Bronchial epithelial cell (primary cell): ENCODE measurements at places on chromosomes 12 and 14. TPM values are rescaled to one million over a fixed set of nuclear protein-coding genes. Genes with fewer than 3 reads are reported as not detected.

DNA sequence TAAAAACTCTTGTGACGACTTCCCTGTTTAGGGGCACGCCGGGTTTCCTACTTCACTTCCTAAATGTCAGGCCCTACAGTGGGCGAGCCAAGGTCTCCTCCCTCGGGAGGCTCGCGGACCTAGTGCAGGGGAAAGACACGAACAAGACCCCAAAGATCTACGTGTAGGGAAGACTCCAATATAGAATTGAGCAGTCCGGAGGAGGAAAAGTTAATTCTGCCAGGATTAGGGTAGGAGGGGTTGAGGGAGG, 564 bp downstream of the ATXN3 start:
- DNase-seq, result peak; percentile 43

DNA sequence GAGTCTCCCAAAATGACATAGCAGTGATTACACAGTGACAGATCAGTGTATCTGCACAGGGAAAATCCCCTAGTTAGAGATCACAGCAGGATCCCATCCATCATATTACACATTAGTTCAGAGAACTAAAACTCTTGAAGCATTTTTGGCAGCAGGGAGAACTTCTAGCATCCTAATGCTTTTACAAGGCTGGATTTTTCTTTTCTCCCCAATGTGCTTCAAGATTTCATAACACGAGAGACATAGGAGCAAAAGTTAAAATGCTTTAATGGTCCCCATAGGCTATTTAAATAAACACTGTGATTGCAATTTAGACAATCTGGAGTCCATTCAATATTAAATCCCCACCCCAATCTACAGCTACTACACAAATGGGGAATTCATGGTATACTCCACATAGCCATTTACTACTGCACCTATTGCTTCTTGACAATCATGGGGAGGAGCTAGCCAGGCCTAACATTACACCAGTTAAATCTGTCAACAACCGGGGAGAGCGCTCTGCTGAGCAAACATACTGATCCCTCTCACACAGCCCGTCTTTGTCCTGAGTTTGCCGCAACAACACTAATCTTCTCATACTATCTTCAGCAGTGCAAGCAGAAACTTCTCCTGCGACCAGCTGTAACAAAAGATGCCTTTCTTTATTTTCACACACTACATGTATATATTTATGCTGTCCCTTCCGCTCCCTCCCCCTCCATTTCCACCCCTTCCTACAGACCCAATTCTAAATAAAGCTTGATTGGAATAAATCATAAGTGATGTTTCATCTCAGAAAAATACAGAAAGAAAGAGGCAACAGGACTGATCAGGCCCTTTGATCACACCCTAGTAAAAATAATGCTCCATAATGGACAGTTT, 120.3 kb upstream of the SOX5 start:
- peak; percentile 31 for DNase-seq

GRCh38 chr14:100904307-100905087, 975 bp upstream of the RTL1 start:
- no peak for DNase-seq

The TGM1 gene
- total RNA-seq, result 88.7 and 382 TPM in 2 replicates

GRCh38 chr14:50345846-50346422, 33.8 kb downstream of the DMAC2L start:
- DNase-seq, result no peak

The CLEC1B gene
- total RNA-seq, result not detected in 2 replicates

- DNase-seq, result peak; percentile 26
These were observed 366.5 kb upstream of the OR4E1 start for GRCh38 chr14:22039938-22040780.

DNA sequence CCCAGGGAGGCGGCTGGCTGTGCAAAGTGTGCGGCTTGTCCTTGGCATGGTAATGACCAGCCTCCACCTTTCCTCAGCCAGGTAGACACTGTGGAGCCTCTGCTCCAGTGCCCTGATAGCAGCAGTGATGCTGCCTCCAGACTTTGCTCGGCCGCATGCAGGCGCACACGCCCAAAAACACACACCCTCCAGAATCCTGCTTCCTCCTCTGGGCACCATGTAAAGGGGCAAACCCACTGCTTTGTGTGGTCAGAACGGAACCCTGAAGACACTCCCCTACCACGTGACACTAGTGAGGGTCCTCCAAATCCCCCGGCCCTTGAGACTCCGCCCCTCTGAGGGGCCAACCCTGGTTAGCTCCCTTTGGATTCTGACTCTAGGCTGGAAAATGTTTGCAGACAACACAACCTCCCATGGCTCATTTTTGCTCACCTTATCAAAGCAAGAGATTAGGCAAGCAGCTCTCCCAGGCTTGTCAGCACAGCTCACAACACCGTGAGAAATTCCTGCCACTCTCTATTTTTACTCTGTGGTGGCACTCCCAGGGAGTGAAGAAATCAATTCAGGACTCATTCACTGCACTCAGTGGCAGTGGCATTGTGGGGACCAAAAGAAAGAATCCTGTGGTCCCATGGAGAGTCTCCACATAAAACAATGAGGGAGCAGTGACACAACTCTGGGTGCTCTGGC, 4.5 kb downstream of the KRT77 start:
- peak; percentile 65 for DNase-seq

The TAC3 gene
- total RNA-seq, result not detected in 2 replicates

DNA sequence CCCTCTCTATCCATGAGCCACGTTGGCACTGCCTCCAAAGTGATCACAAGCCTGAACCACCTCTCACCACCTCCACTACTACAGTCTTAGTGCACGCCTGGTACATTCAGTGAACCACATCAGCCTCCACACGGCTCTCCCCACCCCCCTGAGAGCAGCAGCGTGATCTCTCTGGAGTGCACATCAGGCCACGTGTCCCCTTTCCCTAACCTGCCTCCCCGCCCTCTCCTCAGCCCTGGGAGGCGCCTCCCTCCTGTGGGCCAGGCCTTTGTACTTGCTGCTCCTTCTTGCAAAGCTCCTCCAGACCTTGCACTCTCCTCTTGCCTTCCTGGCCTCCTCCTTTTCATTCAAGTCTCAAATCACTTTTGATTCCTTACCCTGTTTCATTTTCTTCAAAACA, 49.8 kb downstream of the SLC6A12 start:
- DNase-seq, result no peak

GRCh38 chr14:89861630-89862029, 92.9 kb downstream of the EFCAB11 start:
- no peak for DNase-seq

The CCDC198 gene
- not detected in 2 replicates for total RNA-seq

The AP5M1 gene
- 11.6 and 14.1 TPM in 2 replicates for total RNA-seq

The ZNF385A gene
- 5.3 and 7.6 TPM in 2 replicates for total RNA-seq

GRCh38 chr12:57896115-57896433, 45.3 kb upstream of the ATP23 start:
- DNase-seq, result no peak

The ANO4 gene
- 2.4 TPM in 2 replicates for total RNA-seq

DNA sequence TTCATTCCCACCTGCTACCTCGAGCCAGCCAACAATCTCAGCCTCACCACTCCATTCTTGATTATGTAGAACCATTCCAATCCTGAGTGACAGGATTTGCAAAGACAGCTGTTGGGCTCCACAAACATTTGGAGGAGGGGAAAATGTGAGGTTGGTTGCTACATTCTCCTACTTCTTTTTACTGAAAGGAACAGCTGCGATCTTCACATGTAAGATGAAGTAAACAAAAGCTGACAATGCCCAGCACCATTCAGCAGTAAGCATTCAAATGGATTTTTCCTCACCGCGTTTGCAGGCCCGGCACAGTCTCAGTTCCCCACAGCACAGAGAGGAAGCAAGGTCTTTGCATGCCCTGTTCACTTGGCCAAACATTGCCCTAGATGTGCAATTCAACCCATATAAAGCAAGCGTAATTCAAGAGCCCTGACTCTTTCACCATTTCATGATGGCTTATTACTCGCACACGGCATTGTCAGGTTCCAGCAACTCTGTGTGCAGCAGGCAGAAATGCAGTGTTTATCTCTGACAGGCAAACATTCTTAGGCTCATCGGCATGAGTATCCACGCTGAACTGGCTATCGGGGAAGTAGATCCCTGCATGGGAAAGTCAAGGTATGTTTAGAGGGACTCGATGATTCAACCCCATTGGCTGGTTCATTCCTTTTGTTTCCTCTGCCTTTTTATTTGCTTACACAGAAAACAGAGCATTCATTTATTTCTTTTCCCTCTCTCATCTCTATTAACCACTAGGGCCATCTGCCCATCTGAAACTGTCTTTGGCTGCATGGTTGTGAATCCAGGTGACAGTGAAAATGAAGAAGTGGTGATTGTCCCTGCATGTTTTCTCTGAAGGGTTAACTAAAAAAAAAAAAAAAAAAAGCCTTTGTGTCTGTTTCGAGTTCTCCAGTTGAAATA, 236.1 kb upstream of the PLEKHG7 start:
- no peak for DNase-seq

GRCh38 chr12:27682534-27682933, 13.7 kb upstream of the REP15 start:
- DNase-seq, result no peak

- no peak for DNase-seq
These were observed 14.9 kb downstream of the AGAP2 start for GRCh38 chr12:57723630-57723962.

GRCh38 chr12:63103494-63104131, 47.4 kb downstream of the AVPR1A start:
- peak; percentile 29 for DNase-seq
